ENCODE measurements at places on chromosomes 4 and X.

- no peak for DNase-seq
Observed at GRCh38 chrX:125710403-125711062, 390.9 kb downstream of the TEX13C start.

DNA sequence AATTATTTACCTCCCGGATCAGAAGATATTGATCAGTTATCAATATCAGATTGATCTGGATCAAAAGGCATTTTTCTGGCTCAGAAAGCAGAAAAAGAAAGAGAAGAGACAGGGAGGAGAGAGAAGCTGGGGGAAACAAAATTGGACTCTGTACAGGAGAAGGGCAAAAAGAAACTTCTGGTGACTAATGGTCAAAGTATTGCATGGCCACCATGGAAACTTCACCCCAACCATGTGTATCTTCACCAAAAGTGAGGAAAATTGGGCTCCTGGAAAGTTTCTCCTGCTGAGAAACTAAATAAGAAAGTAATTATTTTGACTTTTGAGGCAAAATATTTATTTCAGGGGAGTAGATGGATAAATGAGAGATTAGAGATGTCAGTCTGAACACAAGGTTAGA, 33.9 kb downstream of the RNF150 start:
- no peak for DNase-seq

GRCh38 chr4:128751354-128751753, 58.1 kb upstream of the JADE1 start:
- DNase-seq = no peak

GRCh38 chr4:189237340-189237739, 703.3 kb upstream of the FRG1 start:
- DNase-seq = no peak

- DNase-seq = no peak
Observed at GRCh38 chr4:180436361-180436760, 1806.8 kb upstream of the TENM3 start.

DNA sequence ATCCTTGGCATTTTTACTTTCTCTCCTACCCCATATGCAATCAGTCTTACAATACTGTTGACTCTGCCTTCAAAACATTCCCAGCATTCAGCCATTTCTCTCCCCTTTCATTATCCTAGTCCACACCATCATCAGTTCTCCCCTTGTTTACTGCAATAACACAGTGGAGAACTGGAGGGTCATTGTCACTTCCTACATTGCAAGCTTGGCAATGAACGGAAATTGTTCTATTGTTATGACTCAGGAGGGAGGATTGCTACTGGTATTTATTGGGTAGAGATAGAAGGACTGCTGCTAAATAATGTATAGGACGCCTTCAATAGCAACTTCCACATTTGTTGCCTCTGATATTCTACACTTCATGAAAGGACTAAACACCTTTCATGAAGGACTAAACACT, 231.8 kb downstream of the BANK1 start:
- DNase-seq = no peak

GRCh38 chrX:33336783-33337182, 125.4 kb upstream of the DMD start:
- no peak for DNase-seq

DNA sequence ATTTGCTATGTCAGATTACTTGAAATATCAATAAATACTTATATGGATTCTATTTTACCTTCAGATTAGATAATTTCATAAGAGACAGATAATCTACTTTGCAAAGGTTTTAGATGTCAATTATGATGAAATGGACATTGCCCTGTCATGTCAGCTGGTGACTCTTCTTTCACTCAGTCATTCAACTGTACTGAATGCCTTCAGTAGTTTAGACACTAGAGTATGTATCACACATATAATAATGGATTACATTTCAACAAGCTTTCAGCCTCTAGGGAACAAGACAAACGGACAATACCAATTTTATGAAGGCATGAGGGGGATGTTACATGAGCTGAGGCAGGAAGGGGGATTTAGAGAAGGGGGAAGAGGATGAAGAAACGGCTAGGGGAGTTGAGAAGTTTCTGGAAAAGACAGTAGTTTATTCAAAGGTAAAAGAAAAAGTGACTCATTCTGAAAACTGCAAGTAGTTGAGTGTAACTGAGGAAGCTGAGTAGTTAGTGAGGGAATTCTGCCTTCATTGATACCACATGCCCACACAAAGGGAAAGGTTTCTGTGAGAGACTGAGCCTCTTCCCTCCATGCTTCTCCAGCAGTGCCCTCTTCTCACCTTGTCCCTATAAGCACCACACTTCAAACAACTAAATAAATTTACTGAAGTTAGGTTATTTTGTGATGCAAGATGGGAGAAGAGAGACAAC, 25.7 kb downstream of the SLC9B2 start:
- DNase-seq = no peak

DNA sequence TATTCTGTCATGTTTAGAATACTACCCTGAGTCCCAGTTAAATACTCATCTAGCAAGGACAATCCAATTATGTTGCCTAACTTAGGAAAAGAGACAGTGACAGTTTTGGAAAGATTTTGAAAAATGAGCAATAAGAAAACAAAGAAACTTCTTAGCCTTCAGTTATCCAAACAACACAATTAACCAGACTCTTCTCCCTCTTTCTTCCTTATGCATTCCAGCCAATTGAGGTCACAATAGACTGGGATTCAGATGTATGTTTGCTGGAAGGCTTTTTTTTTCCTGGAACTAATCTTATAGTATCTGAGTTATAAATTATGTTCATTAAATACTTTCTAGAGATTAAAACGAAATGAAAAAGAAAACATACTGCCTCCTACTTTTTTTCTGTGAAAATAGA, 109.6 kb downstream of the GUCY2F start:
- DNase-seq = no peak

DNA sequence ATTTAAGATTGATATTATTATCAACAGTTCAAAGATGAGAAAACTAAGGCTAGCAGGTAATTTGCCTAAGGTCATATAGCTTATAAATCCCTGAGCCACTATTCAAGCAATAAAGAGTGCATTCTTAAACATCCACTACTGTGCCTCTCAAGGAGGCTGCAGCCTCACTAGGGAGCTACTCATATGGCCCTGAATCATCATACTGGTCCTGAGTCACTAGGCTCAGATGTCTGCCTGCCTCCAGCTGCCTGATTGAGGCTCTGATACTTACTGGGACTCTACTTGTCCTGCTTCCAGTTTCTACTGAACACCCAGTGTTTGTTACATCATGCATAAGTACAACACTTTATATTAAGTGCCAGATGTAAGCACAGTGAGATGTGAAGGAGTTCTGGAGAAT, 110.7 kb downstream of the AASDH start:
- no peak for DNase-seq

- DNase-seq = no peak
Observed at GRCh38 chr4:107804956-107805355, 19.8 kb upstream of the SGMS2 start.

DNA sequence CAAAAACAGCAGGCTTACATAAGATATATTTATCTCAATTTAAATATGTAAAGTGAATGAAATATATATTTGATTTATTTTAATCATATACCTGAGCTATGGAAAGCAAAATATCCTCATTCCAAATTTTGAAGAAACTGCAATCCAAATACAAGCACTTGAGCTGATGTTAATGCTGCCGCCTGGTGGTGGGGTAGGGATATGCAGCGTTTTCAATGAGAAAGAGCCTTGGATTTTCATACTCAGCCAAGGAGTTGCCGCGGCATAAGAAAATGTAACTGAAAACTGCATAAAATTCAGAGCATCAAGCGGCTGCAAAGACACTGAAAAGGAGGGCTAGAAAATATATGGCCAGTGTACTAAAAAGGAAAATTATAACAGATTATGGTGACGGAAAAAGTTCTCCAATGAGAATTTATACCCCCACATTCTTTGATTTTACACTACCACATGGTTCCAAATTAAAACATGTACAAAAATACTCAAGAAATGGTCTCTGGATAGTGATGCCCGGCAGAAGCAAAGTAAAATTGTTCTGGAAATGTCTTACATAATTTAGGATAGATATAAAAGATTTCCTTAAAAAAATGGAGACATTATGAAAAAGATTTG, 660.3 kb upstream of the PITX2 start:
- peak; percentile 66 for DNase-seq

GRCh38 chrX:46912603-46913491, 626 bp downstream of the JADE3 start:
- DNase-seq = peak; percentile 69

DNA sequence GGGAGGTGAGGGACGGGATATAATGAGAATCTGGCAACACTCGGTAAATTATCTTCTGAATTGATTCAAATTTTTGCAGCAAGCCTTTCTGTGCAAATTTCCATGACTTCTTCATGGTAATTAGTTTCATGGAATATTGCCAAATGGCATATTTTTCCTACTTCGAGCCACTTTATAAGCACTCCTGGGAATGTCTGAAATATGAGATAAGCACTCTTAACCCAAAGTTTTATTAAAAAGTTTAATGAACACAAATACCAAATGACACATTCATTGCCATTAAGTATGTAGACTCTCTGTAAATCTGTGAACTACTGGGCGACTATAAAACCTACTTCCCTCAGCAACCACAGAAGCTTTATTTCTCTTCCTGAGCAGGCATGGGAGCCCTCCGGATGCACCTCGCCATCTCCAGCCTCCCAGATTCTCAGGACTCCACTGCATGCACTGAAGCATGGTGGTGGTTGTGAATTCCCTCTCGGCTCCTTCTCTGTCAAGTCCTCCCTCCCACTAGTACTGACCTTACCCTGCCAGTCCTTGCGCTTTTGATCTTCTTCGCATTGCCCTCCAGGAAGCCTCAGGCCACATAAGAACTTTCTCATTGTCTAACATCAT, 154.4 kb upstream of the RPL34 start:
- DNase-seq = no peak

DNA sequence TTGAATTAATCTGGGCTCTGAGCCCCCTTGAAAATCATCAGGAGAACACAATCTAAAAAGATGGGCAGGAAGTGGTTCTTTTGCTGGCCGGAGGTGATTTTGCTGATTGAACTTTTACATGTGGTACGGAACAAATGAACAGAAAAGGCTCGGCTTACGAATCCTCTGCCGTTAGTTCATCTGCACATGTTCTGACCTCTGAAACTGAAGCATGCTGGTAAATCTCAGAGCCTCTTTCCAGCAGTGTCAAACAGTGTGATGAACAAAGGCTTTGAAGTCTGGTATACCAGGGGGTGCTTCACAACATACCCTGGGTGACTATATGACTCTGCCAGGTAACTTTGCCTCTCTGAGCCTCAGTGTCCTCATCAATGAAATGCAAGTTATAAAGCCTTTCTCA, 194.2 kb upstream of the C1QTNF7 start:
- DNase-seq = no peak

DNA sequence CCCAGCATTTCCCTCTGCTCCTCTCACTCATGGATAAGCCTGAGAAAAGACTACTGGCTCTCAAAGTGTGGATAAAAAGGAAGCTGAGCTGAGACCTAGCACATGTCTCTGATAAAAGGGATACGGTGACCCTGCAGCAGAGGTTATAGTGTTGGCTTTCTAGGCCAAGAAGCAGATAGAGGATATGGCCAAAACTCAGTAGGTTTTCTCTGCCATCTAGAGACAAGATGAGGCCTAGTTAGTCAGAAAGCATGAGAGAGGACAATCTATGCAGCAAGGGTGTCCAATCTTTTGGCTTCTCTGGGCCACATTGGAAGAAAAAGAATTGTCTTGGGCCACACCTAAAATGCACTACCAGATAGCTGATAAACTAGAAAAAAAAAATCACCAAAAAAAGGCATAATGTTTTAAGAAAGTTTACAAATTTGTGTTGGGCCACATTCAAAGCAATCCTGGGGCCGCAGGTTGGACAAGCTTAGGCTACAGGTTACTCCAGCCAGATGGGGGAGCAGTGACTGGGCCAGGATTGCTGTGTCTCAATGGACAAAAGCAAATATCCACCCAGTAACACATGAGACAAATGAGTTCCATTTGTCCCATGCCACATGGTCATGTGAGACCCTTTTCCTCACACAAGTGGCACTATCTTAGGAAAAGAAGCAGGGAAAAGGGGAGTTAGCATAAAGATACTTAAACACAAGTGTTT, 411.4 kb downstream of the INPP4B start:
- DNase-seq = no peak

GRCh38 chrX:30253257-30253656, 6.3 kb downstream of the MAGEB1 start:
- DNase-seq = no peak

GRCh38 chrX:107496786-107497185, 47.3 kb downstream of the FRMPD3 start:
- DNase-seq = no peak

- DNase-seq = no peak
Observed at GRCh38 chr4:55854129-55854528, 681 bp downstream of the EXOC1 start.

DNA sequence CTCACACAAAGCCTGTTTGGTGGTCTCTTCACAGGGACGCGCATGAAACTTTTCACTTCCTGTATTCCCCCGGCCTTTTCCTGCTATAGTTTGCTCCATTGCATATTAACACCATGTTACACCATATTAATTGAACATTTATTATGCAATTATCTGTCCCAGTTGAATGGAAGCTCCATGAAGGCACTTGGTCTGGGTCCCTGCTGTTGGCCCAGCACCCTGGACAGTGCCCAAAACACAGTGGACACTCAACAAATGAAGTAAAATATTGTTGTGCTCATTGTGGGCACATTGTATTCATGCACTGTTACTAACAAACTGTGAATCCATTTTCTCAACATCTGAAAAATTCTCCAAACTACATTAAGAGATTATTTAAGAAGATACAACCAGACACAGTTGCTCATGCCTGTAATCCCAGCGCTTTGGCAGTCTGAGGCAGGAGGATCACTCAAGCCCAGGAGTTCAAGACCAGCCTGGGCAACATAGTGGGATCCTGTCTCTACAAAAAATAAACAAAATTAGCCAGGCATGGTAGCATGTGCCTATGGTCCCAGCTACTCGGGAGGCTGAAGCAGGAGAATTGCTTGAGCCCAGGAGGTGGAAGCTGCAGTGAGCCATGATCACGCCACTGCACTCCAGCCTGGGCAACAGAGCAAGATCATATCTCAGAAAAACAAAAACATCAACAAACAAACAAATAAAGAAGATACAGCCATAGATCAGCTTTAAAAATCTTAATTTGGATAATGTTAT, 292.7 kb upstream of the TENM3 start:
- DNase-seq = no peak

DNA sequence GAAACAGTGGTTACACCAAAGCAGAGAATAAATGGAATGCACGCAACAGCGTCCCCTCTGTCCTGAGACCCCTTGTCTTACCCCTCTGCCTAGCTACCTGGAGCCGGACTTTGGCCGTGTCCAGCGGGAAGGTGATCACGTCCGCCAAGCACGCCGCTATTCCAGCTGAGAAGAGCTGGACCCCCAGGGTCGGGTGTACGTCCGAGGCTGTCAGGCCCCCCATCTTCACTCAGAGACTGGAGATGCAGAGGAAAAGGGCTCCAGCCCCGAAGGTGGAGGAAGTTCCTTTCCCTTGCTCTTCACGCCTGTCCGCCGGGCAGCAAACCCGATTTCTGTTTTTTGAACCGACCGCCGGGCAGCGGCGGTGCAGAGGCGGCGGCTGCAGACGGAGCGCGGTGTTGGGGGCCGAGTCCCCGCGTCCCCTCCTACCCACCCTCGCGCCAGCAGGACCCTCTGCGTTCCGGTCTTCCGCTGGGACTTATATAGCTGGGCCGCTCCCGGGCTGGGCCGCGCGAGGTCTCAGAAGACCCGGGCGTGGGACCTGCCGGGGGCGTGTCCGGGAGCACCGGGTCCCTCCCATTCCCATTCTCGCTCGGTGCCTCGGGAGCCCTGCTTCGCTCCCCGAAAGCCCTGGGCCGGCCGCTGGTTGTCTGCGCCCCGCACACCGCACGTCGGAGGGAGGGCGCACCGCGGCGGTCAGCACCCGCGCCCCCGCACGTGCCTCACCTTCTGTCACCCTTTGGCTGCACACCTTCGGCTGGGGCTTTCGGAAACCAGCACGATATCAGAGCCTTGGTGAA, at the start of gene UCP1:
TSS of gene UCP1 (minus strand) at position 455 of the 800 bp plus-strand sequence. CDS start at position 223, 232 bp downstream.
- DNase-seq = no peak
